ENCODE measurements at places on chromosomes 12 and 14. TPM values are rescaled to one million over a fixed set of nuclear protein-coding genes. Genes with fewer than 3 reads are reported as not detected.

DNA sequence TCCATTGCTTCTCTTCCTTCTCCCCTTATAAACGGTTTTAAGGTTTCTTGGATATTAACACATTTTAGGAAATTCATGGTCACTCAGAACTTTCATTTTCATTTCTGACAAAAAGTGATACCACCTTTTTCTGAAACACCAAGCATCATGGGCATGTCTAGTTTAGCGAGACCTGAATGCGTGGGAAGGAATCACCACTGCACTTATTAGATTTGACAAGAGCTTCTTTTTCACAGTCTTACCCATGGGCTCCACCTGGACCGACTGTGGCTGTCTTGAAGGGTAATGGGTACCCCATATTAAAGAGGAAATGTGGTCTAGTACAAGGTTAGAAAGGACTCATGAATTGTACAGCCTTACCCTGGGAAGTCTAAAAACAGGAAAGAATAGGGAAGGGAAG is 95.4 kb downstream of the KCNK10 start:
- H3K4me3 ChIP-seq, result no peak overlapping the region
- H3K27ac ChIP-seq, result no peak overlapping the region
- no peaks in the 10 kb centered on the region for H3K4me1 ChIP-seq
- H3K36me3 ChIP-seq, result no peaks in the 10 kb centered on the region
- DNase-seq, result no peak

DNA sequence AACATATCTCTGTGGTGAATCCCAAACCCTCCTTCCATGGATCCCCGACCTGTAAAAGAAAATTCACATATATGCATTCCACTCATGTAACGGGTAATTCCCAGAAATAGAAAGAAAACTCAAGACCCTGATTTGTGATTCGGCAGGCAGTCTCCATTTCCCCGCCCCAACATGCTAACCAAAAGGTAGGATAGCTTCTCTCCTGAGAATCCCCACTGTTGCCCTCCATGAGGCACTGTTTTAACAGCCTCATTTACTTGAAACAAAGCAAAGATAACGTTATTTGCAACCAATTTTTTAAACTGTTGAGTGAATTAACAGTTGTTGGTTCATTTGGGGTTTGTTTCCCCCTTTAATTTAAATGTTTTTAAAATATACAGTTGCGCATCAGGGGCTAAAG is 774 bp upstream of the SLC2A13 start:
- H3K36me3 ChIP-seq, result peaks cover 4% of the 10 kb centered on the region
- no peak overlapping the region for H3K27ac ChIP-seq
- no peaks in the 10 kb centered on the region for H3K27me3 ChIP-seq
- H3K4me3 ChIP-seq, result no peak overlapping the region
- DNase-seq, result no peak

DNA sequence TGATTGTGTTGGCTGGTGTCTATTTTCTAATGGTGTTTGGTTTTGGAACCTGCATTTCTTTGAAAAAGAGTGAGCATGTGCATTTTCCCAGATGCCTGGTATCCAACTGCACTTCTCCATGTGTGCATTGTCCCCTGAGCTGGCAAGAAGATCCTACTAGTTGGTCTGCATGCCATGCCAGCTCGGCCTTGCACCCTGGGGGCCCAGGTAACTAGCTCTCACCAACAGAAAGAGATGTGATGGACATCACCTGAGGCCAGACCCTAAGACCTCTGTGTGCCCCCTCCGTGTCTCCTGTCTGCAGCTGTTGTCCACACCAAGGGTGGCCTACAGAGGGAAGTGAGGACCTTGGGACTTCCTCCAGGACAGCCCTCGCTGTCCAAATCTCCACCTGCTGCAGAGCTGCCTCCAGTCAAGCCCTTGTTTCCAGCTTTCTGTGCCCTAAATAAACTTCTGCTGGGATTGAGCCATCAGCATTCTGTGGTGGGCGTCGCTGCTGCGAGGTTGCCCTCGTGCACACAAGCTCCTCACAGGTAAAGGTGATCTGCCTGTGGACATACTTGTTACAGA is 30.1 kb upstream of the GPR132 start:
- H3K27me3 ChIP-seq, result peaks cover 17% of the 10 kb centered on the region
- DNase-seq, result no peak
- no peaks in the 10 kb centered on the region for H3K4me1 ChIP-seq
- H3K27ac ChIP-seq, result no peak overlapping the region

GRCh38 chr12:42733911-42734310 is 144.4 kb upstream of the PRICKLE1 start:
- H3K4me3 ChIP-seq, result no peak overlapping the region
- H3K36me3 ChIP-seq, result no peaks in the 10 kb centered on the region
- H3K4me1 ChIP-seq, result no peaks in the 10 kb centered on the region

DNA sequence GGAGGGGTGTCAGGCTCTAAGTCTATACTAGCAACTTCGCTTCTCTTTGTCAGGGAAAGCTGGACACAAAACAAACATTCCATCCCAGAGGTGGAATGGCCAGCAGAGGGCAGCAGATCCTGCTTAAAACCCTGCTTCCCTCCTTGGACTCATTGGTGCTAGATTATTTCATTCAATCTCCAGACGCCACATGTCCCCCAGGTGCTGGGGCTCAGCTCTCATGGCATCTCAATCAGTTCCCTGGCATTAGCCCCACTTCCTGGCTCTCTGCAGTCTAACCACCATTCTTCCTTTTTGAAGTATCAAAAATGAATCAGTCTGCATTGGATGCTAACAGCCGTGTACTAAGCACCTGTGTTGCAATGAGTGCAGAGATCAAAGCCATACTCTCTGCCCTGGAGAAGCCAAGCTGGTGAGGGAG is 8.1 kb upstream of the PPP1R1A start:
- H3K36me3 ChIP-seq, result no peaks in the 10 kb centered on the region
- H3K27ac ChIP-seq, result no peak overlapping the region
- no peaks in the 10 kb centered on the region for H3K4me1 ChIP-seq
- no peak overlapping the region for H3K4me3 ChIP-seq
- peak; percentile 59 for DNase-seq

- no peaks in the 10 kb centered on the region for H3K27me3 ChIP-seq
- H3K27ac ChIP-seq, result no peak overlapping the region
- H3K4me3 ChIP-seq, result no peak overlapping the region
- H3K36me3 ChIP-seq, result no peaks in the 10 kb centered on the region
- DNase-seq, result no peak
These were observed 94.3 kb upstream of the PDE3A start for GRCh38 chr12:20274008-20274407.

DNA sequence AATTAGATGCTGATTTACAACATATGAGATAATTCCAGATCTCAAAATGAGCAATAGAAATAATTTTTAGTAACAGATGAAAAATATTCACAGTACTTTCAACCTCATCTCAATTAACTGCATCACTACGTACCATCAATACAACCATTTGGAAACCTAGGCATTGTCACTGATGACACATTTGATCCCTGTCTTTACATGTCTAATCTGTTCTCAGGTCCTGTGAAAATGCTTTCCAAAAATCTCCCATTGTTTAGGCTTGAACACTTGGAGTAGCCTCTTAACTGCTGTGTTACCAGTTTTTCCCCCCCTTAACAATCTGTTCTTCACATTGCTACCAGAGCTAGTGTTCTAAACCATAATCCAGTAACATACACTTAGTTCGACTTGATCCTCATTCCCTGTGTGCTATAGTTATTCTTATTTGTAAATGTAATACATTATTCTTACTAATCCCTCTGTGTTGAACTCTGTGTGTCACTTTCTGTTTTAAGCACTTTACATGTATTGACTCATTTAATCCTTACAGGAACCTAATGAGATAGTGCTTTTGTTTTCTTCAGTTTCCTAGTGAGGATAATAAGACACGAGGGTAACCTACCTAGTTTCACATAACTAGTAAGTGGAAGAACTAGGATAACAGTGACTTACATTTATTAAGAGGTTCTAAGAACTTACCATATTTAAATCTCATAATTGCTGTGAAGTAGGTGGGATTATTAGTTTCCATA is 41.7 kb downstream of the LARP4 start:
- no peak overlapping the region for H3K4me3 ChIP-seq
- no peak for DNase-seq
- H3K27ac ChIP-seq, result no peak overlapping the region

Gene PRIMA1
- not detected for total RNA-seq

Gene EPYC
- total RNA-seq, result not detected

Measured in K562 (cell line).